ENCODE measurements at places on chromosomes 1 and 21. TPM values are rescaled to one million over a fixed set of nuclear protein-coding genes. Genes with fewer than 3 reads are reported as not detected.

Gene MINDY1
- polyA plus RNA-seq: 16.1 TPM

DNA sequence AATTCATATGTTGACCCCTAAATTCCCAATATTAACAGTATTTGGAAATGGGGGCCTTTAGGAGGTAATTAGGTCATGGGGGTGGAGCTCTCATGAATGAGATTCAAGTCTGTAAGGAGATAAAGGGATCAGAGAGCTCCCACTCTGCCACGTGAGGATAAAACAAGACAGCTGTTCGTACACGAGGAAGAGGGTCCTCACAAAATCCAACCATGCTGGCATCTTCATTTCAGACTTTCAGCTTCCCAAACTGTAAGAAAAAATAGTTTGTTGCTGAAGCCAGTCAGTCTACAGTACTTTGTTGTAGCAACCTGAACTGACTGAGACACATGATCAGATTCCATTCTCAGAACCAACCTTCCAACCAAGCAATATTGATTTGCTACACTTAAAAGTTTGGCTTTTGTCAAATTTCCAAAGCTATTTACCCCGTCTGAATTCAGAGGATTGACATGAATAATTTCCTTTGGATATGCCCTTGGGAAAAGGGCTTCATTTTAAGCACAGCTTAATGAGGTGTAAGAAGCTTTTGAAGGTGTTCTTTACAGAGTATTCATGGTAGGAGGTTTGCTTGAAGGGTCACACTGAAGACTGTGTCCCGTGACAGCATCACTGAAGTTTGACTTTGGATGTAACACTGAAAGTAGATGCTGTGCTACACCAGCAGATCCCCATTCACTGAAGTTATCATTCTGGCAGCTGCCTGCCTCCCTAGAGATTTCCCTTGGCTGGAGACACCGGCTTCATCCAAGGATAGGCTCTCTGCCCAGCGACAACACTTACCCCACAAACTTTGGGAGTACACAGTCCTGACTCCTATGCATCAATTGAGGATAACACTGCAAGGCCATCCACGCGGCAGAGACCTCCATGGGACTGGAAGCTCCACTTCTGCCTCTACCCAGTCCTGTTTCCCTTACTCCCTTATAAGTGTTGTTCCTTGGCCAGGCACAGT is 4.9 kb upstream of the OMA1 start:
- no peak for DNase-seq
- H3K4me3 ChIP-seq: no peak overlapping the region
- H3K36me3 ChIP-seq: no peaks in the 10 kb centered on the region
- H3K4me1 ChIP-seq: peaks cover 4% of the 10 kb centered on the region
- no peaks in the 10 kb centered on the region for H3K27me3 ChIP-seq

Gene ALPL
- 10.5 TPM for polyA plus RNA-seq

GRCh38 chr1:119504831-119505230 is 2.2 kb upstream of the HSD3B1 start:
- H3K27me3 ChIP-seq: no peaks in the 10 kb centered on the region
- H3K4me3 ChIP-seq: no peak overlapping the region
- DNase-seq: no peak
- no peak overlapping the region for H3K27ac ChIP-seq

DNA sequence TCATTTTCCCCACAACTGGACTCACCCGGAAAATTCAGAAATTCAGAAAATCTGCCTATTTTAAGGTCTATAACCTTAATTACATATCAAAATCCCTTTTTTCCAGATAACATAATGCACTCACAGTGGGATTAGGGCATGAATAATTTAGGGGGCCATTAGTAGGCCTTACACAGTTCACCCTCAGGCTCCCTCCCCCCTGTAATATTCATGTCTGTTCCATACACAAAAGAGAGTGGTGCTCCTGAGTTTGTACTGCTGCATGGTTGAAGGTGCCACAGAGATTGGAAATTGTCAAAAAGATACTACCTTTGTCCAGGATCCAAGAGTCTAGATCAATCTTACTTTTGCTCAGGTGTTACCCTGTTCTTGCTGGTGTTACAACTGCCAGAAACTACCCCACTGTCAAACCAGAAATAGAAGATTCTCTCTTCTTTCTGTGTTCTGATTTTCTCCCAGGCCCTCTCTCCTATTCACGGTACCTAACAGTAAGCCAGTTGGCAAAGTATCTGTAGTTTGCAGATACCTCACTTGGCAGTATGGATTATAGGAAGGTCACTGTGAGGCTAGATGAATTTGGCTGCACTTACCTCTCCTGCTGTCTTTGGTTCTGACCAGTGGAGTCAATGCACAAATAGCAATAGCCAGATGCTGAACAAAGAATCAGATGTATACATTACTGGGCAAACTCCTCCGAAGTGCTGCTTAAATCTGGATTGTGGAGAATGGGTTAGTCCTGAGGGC is 53.2 kb downstream of the C1orf198 start:
- no peak overlapping the region for H3K4me3 ChIP-seq
- no peak overlapping the region for H3K27ac ChIP-seq
- DNase-seq: no peak
- no peaks in the 10 kb centered on the region for H3K27me3 ChIP-seq

DNA sequence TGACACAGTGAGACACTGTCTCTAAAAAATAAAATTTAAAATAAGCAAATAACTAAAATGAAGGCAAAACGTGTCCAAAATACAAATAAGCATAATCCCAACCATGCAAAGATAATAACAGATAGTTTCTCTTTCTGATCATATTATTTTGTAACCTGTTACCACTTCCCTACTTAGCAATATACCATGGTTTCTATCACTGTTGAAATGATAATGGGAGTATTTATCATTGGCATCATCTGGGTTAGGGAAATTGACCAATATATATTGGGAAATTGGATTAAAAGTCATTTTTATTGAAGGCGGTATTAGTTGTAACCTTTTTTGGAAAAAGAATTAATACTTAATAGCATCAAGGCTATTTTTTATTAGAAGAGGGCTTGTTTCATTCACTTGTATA is 47.0 kb downstream of the USP25 start:
- no peaks in the 10 kb centered on the region for H3K4me1 ChIP-seq
- DNase-seq: no peak
- no peak overlapping the region for H3K4me3 ChIP-seq

DNA sequence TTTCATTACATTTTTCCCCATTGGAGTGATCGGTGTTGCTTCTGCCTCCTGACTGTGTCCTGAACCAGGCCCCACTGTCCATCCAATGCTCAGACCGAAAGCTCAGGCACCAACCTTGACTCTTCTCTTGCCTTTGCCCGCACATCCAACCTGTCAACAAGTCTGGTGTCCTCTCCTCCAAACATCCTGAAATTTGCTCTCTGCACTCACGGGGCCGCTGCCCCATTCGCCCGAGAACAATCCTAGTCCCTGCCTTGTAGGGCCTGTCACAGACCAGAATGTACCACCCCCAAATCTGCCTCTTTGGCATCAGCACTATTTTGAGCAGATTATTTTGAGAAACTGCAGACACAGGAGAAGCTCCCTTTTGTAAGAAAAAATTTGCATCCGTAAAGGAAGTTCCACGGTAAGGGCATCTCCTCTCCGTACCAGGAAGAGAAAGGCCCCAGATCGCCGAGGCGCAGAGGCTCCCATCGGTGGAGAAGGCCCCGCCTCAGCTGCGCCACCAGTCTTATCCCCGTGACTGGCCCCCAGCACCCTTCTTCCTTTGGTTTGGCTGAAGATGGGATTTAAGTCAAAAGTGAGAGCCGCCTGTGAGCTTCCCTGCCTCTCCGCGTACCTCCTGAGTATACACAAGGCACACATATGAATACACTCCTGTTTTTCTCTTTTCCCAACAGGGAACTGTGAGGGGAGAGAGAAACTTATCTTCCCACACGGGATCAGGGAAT is 7.1 kb downstream of the MORN1 start:
- no peak overlapping the region for H3K27ac ChIP-seq
- H3K4me1 ChIP-seq: peaks cover 10% of the 10 kb centered on the region
- no peaks in the 10 kb centered on the region for H3K27me3 ChIP-seq
- no peak for DNase-seq

DNA sequence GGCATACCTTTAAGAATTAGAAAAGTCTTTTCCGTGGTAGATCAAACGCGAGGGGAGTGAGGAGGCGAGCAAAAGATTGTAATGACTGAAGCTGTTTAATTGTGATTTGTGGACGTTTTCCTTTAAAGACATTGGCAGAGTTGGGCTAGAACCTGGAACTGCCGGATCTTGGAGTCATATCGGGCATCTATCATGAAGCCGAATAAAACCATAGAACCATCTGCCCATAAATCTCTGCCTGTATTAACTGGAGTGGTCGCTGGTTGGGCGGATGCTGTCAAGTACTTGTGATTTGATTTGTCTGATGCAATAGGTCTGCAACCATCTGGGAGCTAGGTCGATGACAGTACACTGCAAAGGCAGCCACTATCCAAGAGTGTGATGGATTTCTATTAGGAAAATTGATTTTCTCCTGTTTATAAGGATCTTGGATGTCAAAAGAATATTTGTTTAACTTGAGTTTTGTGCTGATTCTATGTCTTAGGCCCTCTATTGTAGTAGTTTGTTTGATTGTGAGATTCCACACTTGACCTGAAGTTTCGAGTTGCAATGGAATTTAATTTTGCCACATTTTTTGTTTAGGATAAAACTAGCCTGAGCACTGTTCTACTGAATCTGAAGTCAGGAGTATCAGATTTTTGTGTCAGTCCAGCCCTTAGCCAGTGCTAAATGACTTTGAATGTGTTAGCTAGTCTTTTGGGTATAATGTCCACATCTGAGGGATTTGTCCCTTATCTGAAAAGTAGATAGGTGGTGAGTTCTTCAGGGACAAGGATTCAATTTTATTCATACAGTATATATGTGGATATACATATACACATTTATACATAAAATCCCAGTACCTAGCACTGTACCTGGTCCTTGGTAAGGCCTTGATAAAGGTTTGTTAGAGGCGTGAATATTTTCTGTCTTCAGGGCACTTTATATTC is 1.2 kb downstream of the SARS1 start:
- peaks cover 3% of the 10 kb centered on the region for H3K36me3 ChIP-seq
- peak overlapping the region; percentile 81 for H3K4me3 ChIP-seq
- H3K27me3 ChIP-seq: no peaks in the 10 kb centered on the region

Gene HES4
- polyA plus RNA-seq: 4.0 TPM

DNA sequence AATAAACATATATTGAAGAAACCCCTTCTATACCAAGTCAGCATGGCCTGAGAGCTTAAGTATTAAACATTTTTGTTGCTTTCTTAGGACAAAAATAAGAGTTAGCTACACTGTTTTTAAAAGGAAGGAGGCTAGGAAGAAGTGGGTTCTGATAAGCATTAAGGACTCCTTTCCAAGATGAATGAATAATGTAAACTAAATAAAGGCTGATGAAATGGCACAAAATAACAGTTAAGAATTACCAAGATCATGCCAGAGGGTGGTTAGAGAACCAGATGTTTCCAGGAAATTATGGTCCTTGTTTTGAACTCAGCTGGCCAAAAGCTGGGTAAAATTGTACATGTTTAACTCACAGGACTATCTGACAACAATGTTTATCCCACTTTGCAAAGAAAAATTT is 114.1 kb upstream of the ETS2 start:
- H3K36me3 ChIP-seq: no peaks in the 10 kb centered on the region
- no peaks in the 10 kb centered on the region for H3K4me1 ChIP-seq
- H3K4me3 ChIP-seq: no peak overlapping the region
